ENCODE measurements at places on chromosomes 2 and 18.

- no peak for DNase-seq
Measured at GRCh38 chr2:124520953-124521352, 495.9 kb downstream of the CNTNAP5 start.

GRCh38 chr18:77067291-77068061 lies 65.1 kb downstream of the MBP start:
- DNase-seq = peak; percentile 66

DNA sequence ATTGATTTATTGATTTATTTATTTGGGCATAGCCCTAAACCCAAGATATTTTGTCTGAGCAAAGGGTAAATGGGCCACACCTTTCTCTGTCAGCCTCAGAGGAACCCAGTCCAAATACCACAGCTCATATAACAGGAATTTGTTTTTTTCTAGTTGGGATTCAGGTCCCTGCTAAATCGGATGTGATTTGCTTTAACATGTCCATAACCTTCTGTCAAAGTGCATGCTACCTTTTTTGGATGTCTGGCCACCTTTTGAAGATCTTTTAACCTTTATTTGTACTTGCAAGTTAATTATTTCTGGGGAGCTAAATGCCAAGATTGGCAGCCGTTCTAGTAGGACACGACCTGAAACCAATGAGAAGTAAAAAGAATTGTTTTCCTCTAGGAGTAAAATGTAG lies 303.2 kb upstream of the UBE2E3 start:
- DNase-seq = no peak

GRCh38 chr2:216216951-216217903 lies 108.1 kb downstream of the XRCC5 start:
- DNase-seq = no peak

DNA sequence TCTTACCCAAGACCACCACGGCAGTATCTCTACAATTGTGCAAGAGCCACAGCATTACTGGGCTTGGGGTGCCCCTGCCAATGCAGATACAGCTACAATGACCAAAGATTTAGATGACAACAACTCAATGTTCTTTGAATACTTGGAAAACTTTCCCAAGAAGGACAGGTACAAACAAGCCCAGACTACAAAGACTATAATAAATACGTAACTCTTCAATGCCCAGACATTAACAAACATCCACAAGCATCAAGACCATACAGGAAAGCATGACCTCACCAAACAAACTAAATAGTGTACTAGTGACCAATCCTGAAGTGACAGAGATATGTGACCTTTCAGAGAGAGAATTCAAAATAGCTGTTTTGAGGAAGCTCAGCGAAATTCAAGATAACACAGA lies 62.8 kb downstream of the ICA1L start:
- DNase-seq = no peak

- DNase-seq = no peak
Measured at GRCh38 chr2:212124598-212124997, 414.0 kb downstream of the ERBB4 start.

DNA sequence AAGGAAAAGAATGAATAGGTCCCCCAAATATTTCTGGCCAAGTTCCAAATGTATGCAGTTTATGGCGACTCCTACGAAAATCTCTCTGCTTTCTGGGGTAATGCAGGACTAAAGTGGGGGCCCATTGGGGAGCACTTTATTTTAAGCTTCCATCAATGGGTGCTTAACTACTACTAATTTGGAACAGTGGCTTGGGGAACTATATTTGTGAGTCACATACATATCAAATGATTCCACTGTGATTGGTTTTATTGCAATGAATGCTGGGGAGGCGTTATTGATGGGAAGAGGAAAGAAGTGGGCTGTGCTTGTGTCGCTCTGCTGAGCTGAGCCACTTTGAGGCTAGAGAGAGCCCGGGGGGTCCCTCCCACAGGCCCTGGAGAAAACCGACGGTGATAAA lies 560.4 kb upstream of the SALL3 start:
- DNase-seq = no peak

- DNase-seq = no peak
Measured at GRCh38 chr18:58714259-58714658, 43.0 kb downstream of the MALT1 start.

GRCh38 chr2:113248997-113249770 lies 29.5 kb downstream of the PAX8 start:
- peak; percentile 84 for DNase-seq

GRCh38 chr2:199461711-199462346 lies 4.1 kb upstream of the SATB2 start:
- DNase-seq = no peak

DNA sequence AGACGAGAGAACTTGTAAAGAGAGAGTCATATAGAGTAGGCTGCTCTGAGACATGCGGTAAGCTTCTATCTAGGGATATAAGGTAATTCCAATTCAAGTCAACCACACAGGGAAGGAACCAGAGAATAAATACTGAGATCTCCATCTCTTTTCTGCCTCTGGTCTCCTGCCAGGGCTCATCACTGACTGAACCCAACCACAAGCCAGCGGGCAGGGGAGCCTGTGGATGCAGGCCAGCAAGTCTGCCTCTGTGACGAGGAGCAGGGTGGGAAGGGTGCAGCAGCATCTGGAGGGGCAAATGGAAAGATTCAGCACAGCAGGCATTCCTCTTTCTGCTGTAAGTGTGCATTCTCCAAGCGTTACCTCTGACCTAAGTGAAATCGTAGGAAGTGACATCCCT lies 82.2 kb downstream of the ICOS start:
- DNase-seq = peak; percentile 36

DNA sequence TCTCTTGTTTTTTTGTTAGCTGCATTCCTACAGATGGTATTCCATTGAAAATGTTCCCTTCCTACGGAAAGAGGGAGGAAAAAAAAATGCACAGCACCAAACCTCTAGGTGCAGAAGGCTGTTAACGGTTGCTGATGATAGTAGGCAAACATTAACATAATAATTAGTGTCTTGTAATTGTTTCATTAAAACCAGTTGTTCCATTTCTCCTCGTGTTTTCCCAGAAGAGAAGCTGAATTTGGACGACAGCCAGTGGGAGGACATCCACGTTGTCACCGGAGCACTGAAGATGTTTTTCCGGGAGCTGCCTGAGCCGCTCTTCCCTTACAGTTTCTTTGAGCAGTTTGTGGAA lies 494.7 kb downstream of the ARHGAP15 start:
- DNase-seq = no peak

- no peak for DNase-seq
Measured at GRCh38 chr2:118040891-118041290, 27.0 kb upstream of the CCDC93 start.

DNA sequence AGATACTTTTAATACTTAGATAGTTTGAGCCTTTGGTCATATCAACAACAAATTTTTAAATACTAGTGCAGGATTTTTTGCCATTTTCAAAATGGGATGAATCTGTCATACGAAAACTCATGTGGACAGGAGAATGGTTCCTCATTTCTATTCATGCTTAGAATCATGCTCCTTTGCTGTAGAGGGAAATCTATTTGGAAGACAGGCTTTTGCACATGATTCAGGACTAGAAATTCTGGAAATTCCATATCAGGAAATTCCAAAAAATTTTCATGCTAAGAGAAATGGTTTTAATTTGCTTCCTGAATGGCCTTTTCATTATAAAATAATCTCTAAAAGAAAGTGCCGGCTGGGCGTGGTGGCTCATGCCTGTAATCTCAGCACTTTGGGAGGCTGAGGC lies 39.3 kb downstream of the MOGAT1 start:
- no peak for DNase-seq

GRCh38 chr2:191894681-191895147 lies 47.8 kb upstream of the CAVIN2 start:
- no peak for DNase-seq

- DNase-seq = no peak
Measured at GRCh38 chr18:23690505-23691068, 1.3 kb downstream of the LAMA3 start.

- DNase-seq = no peak
Measured at GRCh38 chr2:190879474-190880377, 895 bp upstream of the GLS start.

DNA sequence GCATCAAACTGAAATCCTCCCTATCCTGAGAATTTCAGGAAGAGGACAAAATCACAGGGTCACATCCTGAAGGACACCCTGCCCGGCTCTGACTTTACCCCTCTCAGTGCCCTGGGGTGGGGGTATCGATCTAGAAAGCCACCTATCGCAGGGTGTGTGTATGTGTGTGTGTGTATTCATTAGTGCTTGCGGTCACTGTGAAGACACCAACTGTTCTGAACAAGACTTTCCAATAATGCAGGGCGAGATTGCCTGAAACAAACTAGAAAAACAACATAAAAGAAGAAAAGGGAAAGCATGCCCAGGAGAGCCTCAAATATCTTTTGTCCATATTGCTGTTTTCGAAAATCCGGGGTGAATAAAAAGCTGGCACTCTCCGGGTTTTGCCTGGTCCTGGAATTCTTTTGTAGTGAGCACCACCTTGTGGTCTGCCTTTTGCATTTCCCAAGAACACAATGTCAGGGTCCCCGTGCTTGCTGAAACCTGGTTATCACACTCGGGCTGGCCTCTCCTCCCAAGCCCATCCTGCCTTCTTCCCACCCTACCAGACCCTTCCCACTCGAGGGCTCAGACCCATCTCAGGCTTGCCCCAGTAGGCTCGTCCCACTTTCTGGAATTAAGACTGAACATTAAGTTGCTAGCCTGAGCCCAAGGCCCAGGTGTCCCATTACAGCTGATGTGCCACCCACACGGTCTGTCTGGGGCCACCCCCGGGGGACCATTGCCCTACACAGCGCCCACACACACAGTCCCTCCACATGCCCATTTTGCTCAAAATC lies 25.0 kb upstream of the COPS8 start:
- peak; percentile 75 for DNase-seq

- no peak for DNase-seq
Measured at GRCh38 chr18:12943215-12943614, 4.6 kb upstream of the SEH1L start.

DNA sequence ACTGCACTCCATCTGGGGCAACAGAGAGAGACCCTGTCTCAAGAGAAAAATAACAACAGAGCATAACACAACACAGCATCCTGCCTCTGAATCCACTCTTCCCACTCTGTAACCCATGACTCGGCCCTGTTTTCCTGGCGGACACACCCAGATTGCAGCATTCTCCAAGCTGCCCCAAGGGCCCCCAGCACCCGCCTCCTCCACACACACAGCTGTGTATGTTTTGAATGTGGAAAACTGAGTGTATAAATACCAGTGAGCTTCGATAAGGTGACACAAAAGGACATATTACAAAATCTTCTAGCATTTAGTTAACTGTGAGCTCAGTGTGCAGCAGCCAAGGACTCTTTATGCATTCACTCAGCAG lies 13.0 kb downstream of the IMPA2 start:
- no peak for DNase-seq

DNA sequence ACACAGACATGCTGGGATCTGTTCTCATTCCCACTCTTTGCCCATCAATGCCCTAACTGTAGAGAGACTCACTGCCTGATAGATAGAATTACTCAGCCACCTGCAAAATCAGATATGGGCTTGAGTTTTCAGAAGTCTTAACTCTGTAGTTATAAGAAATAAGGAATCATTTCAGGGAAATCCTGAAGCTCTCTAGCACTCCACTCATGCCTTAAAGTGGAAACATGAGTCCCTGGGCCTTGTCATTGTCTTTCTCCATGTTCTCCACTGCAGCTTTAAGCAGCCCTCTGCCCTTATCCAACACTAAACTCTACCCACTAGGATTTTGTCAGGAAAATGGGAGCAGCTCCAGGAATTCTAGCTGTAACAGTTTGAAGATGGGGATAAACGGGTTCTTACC lies 192.5 kb downstream of the SNTG2 start:
- DNase-seq = no peak

DNA sequence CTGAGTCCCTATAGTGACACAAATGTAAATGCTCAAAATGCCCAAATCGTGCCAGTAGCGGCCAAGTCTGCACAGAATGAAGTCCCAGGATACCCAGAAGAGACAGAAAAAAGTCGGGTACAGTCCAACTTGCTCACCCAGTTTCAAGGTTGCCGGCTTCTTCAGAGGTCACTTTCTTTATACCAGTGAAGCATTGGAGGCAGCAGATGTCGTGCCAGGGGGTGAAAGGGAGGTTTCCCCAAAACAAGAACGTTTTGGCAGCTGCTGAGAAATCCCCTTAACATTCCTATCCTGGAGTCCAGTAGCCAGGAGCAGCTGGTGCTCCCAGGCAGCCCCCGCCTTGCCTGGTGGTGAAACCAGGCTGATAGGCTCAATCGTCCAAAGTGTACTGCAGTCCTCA lies 58.1 kb upstream of the MCFD2 start:
- DNase-seq = no peak

- DNase-seq = no peak
Measured at GRCh38 chr18:39959839-39960238, 1995.2 kb upstream of the PIK3C3 start.

- no peak for DNase-seq
Measured at GRCh38 chr2:240121190-240121589, 14.9 kb downstream of the COPS9 start.

DNA sequence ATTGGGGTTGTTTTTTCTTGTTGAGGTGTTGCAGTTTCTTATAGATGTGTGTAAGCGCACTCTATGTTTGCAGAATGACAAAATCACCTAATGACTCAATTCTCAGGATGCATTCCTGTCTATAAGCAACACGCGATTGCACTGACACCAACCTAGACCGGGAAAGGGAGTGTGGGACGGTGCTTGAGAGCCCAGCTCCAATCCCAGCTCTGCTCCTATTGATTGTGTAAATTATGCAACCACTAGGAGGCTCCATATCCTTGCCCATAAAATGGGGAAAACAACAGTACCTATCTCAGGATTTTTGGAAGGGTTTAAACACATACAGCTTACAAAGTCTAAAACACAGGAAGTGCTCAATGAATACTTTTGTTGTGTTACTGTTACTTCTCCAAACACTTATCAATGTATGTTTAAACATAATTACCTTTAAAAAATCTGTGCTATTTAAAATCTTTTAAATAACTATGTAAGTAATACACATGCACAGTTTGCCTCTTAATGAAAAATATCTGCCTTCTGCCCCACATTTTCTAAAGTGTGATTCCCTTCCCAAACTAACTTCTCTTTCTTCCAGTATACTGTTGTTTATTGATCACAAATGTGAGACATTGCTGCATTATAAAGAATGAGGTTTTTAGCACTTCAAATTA lies 132.5 kb downstream of the SPHKAP start:
- DNase-seq = peak; percentile 25

GRCh38 chr2:9250091-9250490 lies 43.5 kb downstream of the ASAP2 start:
- no peak for DNase-seq

DNA sequence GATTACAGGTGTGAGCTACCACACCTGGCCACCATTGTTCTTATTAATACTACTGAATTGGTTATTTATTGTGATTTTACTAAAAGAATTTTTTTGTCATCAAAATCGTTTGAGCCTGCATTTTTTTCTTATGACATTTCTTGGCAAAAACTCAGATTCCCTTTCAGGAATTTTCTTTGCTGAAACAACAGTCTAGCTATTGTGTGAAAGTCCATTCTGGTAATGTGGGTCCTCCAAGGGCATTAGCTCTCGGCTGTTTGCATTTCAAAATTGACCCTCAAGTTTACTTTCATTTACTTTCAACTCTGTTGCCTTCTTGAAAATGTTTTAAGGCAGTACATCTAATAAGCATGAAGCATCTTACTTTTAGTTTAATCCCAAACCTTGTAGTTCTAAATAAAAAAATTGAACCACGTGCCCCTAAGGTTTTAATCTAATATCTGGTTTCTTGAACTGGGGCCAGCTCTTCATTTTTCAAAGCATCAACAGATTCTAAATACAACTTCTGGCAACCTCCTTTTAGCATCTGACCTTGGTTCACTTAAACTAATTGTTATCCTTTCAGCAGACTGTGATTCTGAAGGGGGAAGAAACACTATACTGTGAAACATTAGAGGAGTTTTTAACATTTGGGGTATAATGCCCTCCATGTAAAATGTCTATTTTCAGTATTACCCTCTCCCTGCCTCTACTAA lies 325.2 kb upstream of the RAB12 start:
- no peak for DNase-seq

GRCh38 chr2:156728328-156728727 lies 292.1 kb downstream of the GPD2 start:
- DNase-seq = no peak
